ENCODE measurements at places on chromosomes 11 and 22.

GRCh38 chr22:35426801-35427140, 26.8 kb downstream of the MCM5 start:
- DNase-seq = no peak

DNA sequence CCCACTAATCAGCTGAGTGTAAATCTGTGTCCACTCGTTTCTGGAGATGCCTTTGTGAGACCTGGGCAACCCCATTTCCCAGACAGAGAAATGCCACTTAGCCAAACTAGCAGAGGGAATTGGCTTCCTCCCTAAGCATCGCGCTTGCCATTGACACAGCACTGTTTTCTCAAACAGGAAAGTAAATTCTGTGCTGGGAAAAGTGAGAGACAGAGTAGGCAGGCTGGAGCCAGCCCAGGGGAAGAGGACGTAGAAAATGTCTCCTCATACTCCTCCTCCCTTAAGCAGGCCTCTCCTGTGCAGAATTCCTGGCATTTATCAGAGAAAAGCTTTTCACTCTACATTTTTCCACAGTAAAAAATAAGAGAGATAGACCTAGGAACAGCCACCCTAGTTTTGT, 99.1 kb upstream of the AMOTL1 start:
- DNase-seq = no peak

- peak; percentile 50 for DNase-seq
Measured at GRCh38 chr22:46846150-46846831, 83.8 kb downstream of the TBC1D22A start.

GRCh38 chr11:59247531-59248227, 35.0 kb upstream of the MPEG1 start:
- no peak for DNase-seq

DNA sequence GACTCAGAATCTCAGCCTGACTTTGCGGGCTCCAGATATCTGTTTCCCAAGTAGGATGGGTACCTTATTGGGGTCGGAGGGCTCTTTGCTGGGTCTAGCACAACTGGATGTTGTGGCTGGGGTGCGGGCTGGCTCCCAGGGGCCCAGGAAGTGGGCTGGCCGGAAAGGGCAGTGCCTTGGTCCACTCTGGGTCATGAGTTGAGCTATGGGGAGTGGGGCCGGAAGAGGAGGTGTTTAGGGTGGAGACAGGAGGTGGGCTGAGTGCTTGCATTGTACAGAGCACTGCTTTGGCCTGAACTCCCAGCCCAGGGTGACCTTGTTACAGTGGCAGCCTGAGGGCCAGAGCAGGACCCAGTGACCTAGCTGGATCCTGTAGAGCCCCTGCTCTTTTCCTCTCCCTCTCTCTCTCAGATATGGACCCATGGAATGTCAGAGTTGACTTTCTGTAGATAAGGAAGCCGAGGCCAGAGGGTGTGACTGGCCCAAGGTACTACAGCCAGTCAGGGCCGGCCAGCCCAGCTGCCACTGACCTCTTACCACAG, 13.2 kb downstream of the PHLDB1 start:
- DNase-seq = no peak

DNA sequence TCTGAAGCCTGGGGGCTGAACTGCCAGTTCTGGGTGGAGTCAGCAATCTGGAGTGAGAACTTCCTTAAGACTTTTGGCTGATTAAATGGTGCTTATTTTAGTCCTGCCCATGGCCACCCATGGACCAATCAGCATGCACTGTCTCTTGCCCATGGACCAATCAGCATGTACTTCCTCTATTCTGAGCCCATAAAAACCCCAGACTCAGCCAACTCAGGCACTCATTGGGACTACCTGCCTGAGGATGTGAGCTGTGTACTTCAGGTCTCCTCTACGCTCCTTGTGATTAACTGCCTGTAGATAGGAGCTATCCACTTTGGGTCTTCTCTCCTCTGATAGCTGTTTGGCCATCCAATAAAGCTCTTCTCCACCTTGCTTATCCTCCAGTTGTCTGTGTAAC, 342.3 kb upstream of the CCDC179 start:
- no peak for DNase-seq

DNA sequence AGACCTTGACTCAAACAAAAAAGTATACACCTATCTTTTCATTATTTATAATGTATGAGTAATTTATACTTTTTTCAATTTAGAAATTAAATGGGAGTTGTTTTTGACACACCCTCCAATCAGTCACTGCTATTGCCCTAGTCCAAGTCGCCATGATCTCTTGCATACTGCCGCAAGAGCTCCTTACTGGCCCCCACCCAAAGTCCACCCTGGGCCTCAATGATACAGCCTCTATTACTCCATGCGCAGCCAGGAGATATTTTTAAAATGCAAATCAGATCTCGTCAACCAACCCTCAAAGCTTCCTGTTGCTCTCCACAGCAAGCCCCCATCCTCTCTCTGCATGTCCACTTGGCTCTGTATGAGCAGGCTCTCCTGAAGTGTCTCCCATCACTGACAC, 12.8 kb upstream of the LMO1 start:
- no peak for DNase-seq

DNA sequence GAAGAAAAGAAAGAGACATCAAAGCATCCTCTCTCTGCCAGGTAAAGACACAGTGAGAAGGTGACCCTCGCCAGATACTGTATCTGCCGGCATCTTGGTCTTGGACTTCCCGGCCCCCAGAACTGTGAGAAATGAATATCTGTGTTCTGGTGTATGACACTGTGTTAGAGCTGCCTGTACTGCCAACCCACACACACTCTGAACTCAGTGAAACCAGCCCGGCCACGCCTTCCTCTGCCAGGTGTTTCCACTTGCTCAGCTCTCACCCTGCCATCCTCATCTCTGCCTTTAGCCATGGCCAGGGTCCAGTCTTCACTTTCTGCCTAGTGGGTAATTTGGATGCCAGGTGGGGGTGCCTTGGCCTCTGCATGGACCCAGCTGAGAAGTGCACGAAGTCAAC, 24.0 kb downstream of the CBX7 start:
- DNase-seq = no peak

All from activated CD8-positive, alpha-beta memory T cell treated with anti-CD3 and anti-CD28 coated beads for 24 hours (primary cell).